Dermis microvascular lymphatic vessel endothelial cell (primary cell): ENCODE measurements at places on chromosomes 5 and 9. TPM values are rescaled to one million over a fixed set of nuclear protein-coding genes. Genes with fewer than 3 reads are reported as not detected.
A peak's percentile ranks its signal among the peaks of the same experiment; 100 is the strongest.

Gene IER5L
- total RNA-seq, result 11.2 and 22.8 TPM in 2 replicates

Gene ADAMTSL2
- under 0.01 TPM in 2 replicates for total RNA-seq

- DNase-seq, result peak; percentile 25
These were observed 362.1 kb upstream of the RFX3 start for GRCh38 chr9:3887786-3888496.

DNA sequence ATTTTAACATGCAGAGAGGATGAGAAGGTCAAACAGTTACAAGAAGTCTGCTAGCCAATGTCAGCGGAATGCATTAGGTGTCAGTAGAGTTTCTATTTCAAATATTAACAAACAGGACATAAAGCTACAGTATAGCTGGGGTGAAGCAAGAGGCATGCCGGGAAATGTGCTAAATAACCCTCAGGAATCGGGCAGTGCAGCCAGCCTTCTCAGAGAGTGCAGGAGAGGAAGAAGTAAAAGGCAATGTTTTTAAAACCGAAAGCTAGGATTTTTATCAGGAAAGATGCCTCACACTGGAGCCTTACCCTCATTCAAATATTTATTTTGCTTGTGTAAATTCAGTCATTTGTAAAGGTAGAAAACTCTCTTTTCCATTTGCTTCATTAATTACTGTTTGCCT is 59.1 kb upstream of the SH3GL2 start:
- no peak for DNase-seq

Gene CNTNAP3
- total RNA-seq, result 38.8 and 78.6 TPM in 2 replicates
